Effector CD4-positive, alpha-beta T cell (primary cell): ENCODE measurements at places on chromosomes 1 and 21.

DNA sequence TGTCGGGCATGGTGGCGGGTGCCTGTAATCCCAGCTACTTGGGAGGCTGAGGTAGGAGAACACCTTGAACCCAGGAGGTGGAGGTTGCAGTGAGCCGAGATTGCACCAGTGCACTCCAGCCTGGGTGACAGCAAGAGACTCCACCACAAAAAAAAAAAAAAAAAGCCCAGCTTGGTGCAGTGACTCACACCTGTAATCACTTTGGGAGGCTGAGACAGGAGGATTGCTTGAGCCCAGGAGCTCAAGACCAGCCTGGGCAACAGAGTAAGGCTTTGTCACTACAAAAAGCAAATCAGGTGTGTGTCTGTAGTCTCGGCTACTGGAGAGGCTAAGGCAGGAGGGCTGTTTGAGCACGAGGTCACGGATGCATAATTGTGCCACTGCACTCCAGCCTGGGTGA is 5.0 kb upstream of the H6PD start:
- DNase-seq, result no peak

- DNase-seq, result no peak
These were observed 820.9 kb upstream of the ADGRL4 start for GRCh38 chr1:79827446-79827845.

DNA sequence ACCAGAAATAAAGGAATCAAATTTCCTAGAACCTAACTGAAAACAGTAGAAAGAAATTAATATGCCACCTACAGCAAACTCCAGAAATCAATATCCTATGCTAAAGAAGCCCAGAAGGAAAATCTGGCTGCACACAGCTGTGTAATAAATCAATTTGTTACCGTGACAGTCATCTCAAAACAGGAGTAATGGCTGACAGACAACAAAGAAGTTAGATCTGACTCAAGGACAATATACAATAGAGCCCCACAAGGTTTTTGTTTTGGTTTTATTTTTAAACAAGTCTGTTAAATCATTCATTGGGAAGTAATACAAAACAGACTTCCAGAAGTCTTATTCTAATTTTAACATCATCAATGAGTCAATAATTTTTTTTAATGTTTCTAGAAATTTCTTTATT is 168.4 kb downstream of the RERE start:
- DNase-seq, result no peak

GRCh38 chr1:207503950-207504349 is 8.0 kb downstream of the CR1 start:
- DNase-seq, result no peak

DNA sequence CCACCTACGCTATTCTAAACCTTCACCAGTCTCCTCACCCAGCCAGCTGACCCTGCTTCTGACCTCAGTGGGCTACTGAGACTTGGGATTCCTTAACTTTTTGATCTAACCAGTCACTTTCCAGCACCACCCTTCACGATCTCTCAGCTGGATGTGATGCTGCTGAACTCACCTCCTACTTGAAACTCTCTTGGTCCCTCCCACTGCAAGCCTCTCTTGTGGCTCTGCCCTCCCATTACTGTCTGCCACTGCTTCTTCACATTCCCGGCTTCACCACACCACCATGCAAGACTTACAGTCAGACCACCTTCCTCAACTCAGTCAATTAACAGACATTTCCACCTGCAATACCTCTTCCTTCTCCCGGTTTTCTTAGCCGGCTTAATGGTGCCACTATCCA is 6.3 kb downstream of the TAF5L start:
- DNase-seq, result no peak
